ENCODE measurements at places on chromosomes 5 and 9.

DNA sequence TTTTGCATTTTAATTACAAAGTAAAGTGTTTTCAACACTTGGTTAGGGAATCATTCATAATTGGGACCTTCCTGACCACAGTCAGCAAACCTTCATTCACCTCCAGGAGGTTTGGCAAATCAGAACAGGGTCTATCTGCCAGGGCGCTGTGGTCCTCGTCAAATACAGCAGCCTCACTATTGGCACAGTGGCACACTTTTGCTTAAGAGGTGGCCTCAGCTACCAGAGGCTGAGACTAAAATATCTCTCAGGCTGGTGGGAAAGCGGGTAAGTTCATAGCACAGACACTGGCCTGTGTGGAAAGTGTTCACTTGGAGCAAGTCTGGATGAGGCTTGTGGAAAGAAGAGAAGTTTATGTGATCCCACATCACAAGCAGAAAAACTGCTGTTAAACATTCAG is 268.6 kb upstream of the DAPK1 start:
- DNase-seq = no peak

DNA sequence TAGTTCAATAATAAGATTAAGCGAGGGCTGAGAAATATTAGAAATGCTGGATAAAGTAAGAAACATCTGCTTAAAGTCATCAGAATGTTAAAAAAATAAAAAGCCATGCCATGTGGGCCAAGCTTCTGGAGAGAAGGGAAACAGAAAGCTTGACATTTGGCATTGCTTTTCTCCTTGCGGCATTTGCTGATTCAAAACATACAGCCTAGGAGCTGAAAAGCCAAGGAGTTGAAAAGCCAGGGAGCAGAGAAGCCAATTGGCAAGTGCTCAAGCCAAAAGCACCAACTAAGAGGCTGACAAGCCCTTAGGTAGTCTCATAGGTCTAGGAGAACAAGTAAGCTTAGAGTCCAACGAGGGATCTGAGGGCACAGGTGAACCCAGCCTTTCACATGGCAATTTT is 754.3 kb downstream of the TLE4 start:
- DNase-seq = no peak

- DNase-seq = no peak
Measured at GRCh38 chr9:131421691-131422090, 27.8 kb downstream of the PRRC2B start.

DNA sequence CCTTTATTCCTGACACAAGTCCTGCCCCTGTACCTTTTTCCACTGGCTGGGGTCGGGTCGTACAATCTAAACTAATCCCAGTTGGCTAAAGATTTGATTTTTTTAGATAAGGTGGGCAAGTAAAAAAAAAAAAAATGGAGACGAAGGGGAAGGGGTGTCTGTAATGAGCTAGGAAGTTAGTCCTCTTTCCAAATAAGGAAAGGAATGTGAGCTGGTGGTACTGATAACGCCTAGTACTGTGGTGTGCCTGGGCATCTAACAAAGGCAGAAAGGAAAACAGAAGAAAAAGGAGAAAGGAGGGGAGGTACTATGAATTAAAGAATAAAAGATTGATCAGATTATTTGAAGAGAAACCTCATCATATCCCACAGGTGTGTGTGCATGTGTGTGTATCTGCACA is 21.3 kb downstream of the PRDM9 start:
- no peak for DNase-seq

DNA sequence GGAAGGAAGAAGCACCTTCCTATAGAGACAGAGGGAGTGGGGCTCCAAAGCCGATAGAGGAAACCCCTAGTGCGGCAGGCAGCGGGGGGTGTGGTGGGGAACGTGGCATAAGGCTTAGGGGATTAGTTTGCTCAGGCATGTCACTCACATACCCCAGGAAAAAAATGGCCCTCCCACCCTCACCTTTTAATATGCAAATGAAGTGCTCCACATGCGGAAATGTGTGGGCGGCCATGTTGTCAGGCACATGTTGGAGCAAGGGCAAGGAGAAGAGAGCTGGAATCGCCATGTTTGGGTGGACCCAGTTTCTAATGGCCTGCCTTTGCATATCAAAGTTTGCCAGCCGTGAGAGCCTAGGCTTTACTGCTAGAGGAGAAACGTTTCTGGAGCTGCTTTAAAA is 758.8 kb downstream of the NR2F1-AS1 start:
- no peak for DNase-seq

DNA sequence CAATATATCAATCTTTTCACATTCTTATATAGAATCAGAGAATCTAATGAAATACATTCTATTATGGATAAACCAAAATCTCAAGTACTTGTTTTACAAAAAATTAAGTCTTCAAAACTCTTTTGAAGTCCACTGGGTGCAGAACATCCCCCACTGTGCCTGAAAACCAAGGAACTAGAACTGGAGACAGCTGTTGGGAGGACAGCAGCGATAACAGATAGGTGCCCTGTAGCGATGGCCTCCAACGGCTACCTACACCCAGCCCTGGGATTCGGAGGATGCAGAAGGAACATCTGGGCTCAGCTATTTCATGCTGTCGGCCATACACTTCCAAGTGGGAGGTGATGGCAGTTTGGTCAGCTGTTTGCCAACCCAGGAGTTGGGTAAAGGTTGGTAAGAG is 129.3 kb upstream of the LHFPL2 start:
- no peak for DNase-seq

DNA sequence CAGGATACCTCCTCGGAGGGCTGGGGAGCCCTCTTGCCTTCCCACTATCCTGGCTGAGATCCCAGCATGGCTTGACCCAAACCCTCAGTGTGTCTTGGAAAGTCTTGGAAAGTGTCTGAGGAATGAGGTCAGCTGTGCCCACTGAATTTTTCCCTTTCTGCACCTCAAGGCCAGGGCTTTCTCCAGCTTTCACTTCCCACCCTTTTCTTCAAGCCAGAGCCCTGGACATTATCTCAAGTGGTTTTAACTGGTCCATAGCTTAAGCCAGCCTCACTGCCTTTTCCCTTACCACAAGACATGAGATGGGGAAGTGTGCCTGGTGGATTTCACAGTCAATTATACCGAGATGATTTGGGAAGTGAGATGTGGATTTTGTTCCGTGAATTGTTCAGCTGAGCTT is 35.7 kb upstream of the LHX2 start:
- DNase-seq = no peak

GRCh38 chr9:88628811-88629210 is 93.8 kb downstream of the NXNL2 start:
- no peak for DNase-seq

GRCh38 chr5:60538426-60538825 is 161.5 kb downstream of the DEPDC1B start:
- DNase-seq = no peak

DNA sequence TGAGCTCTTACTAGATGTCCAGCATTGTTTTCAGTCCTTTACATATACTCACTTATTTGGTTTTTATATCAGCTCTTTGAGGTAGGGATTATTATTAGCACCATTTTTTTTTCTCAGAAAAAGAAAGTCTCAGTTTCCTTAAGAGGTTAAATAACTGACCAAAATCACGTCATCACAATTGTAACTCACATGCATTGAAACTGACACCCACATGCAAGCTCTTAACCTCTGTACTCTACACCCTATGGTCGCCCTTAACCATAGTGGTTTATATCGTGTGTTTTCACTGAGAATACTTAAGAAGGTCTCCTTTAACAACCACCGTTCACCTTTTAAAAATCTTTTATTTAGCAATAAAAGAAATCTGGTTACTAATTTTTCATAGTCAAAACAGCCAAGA is 61.0 kb downstream of the PRDM6 start:
- DNase-seq = no peak

Measured in stimulated activated CD8-positive, alpha-beta memory T cell treated with anti-CD3 and anti-CD28 coated beads, Interleukin-4, amount 100 ng/mL, for 1 hour (primary cell).